ENCODE measurements at places on chromosomes 5 and 9.
A peak's percentile ranks its signal among the peaks of the same experiment; 100 is the strongest.

DNA sequence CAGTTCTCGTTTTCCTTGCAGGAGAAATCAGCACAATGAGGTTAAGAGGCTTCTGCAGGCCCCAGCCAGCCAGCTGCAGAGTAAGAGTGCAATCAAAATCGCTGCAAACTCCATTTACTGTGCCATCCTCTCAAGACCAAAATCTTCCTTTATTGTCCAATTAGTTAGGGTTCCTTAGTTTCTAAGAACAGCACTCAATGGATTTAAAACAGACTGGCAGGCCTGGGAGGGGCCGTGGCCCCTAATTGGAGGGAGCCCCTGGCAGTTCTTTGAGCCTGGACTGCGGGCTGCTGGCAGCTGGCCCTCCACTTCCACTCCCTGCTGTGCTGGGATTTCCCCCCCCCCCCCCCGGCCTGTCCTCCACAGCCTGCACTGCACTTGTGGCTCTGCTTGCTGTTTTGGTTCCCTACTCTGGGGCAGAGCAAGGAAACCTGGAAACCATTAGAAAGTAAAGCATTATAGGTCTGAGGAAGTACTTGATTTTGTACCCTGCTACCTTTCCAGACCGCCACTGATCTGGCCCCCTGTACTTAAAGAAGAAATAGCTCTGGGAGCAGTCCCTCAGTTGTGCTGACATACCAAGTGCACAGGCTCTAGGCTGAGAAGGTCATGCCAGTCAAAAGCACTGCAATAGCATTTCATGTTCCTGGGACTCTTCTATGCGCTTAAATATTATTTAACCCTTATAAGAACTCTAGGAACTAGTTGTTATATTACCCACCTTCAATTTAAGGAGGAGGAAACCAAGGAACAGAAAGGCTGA lies 129.0 kb downstream of the APBA1 start:
- DNase-seq: no peak

GRCh38 chr5:14187157-14187556 lies 44.0 kb downstream of the TRIO start:
- no peak for DNase-seq

- no peak for DNase-seq
Measured at GRCh38 chr5:71537687-71538086, 49.5 kb upstream of the MCCC2 start.

GRCh38 chr9:31078175-31078574 lies 1306.3 kb upstream of the ACO1 start:
- DNase-seq: no peak

DNA sequence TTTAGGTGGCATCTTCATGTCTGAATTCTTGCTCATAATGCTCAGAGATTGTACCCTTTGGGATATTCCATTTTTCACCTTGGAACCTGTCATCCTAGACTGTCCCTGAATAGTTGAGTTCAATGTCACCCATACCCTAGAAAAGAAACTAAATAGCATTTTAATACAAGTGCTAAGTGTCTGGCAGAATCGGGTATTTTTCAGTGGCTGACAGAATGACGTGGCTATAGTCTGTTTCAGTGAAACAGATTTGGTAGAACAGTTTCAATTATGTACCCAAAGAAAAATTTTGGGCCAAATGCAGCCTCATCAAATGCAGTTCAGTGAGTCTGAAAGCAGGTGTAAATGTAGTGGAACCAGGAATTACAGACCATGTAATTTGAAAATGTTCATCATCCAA lies 1041.2 kb downstream of the DTWD2 start:
- no peak for DNase-seq

DNA sequence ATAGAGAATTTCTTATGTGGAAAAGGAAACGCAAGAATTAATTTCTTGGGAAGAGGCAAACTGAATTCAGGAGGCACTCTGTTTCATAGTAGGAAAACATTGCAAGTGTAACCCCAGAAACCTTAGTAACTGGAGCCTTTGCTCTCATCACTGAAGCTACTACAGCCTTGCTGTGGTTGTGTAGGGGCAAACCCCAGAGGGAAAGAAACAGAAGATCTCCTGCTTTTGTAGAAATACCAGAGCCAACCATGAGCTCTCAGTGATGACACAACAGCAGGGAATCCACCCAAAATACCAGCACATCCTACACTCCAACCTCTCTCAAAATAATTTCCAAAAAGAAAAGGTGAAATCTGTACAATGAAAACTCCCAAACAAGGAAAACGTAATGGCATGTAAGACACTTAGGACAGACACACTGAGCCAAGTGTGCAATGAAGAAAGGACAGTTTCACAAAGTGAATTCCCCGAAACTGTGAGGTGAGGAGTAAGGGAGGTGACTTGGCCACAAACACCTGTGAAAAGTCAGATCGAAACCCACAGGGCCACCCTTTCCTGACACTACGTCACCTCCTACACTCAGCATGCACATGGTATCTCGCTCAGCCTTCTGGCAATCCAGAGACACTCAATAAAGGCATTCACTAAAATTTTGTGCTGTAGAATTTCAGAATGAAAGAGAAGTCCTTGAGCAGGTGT lies 8.5 kb upstream of the ACSL6 start:
- DNase-seq: no peak

DNA sequence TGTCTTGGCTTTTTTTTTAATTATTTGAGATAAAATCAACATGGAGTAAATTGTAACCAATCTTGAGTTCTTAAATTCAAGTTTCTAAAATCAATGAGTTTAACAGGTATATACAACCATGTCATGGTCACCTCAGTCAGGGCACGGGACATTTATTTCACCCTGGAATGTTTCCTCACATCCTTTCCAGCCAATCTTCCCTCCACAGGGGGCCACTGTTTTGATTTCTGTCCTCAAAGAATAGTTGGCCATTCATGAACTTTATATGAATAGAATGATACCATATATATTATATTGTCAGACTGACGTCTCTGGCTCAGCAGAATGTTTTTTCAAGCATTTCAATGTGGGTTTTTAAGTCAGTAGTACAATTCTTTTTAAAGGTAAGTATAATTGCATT lies 806 bp downstream of the ZNF474 start:
- no peak for DNase-seq

DNA sequence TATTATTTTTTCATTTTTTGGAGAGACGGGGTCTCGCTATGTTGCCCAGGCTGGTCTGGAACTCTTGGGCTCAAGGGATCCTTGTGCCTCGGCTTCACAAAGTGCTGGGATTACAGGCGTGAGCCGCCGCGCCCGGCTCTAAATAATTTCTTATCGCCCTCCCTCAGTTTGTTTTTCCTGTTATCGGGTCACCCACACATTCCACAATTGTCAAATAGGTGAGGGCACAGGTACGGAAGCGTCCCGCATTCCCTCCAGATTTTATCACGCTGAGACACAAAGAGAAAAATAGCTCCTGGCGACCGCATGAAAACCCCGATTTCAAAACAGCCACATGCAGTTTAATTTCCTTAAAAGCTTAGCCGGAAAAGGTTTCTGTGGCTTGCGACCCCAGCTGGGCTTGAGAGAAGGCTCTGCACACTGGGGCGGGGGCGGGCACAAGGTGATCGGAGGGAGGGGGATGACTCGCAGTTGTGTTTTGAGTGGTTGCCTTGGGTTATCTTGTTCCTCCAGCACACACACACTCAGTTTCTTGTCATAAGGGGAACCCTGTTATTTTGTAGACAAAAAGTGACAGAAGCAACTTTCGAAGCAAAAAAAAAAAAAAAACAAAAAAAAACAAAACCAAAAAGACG lies 717 bp upstream of the IQGAP2 start:
- DNase-seq: peak; percentile 85

GRCh38 chr9:16386007-16386826 lies 484.3 kb downstream of the BNC2 start:
- no peak for DNase-seq

DNA sequence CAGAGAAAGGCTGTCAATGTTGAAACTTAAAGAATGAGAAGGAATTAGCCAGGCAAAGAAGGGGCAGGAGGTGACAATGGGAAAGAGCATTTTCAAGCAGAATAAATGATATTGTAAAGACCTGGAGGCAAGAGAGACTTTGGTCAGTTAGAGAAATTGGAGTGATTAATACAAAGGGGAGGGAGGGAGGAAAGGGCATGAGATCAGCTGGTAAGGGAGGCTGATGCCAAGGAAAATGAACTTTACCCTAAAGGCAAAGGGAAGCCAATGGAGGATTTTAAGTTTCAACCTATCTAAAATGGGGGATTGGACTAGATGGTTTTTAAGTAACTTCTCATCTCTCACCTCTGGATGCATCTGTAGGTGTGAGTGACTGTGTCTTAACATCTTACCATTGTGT lies 23.3 kb downstream of the C5 start:
- DNase-seq: no peak

DNA sequence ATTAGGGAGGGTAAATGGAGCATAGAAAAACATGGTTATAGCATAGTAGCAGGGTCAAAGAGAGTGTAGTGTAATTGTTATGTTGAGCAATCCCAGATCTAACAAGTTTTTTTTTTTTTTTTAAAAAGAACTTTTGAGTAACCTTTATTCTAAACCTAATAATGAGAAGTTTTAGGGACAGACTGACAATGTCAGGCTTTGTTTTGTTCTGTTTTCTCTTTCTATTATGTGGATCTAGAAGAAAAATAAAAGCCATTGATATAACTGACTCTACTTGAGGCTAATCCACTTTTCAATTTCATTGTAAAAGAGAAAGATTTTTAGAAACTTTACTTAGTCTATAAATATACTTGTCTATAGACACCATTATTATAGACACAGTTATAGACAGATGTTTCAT lies 200.0 kb downstream of the FAM170A start:
- DNase-seq: no peak

DNA sequence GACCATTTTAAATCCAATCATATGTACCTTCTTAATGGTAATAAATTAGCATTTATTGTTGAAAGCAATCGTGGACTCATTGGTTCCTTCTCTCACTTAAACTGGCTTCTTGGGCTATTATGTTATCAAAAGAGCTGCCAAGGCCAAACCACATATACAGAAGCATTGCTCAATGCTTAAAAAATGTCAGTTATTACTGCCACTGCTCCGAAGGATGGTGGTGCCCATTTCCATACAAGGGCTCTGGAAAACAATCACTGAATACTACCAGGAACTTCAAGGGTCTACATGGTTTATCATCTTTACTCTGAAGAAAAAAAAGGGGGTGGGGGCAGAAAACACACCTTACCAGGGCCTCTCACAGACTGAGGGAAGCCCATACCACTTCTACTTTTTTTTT lies 104.3 kb downstream of the GNAQ start:
- DNase-seq: no peak

GRCh38 chr5:24491490-24491889 lies 153.3 kb downstream of the CDH10 start:
- no peak for DNase-seq

DNA sequence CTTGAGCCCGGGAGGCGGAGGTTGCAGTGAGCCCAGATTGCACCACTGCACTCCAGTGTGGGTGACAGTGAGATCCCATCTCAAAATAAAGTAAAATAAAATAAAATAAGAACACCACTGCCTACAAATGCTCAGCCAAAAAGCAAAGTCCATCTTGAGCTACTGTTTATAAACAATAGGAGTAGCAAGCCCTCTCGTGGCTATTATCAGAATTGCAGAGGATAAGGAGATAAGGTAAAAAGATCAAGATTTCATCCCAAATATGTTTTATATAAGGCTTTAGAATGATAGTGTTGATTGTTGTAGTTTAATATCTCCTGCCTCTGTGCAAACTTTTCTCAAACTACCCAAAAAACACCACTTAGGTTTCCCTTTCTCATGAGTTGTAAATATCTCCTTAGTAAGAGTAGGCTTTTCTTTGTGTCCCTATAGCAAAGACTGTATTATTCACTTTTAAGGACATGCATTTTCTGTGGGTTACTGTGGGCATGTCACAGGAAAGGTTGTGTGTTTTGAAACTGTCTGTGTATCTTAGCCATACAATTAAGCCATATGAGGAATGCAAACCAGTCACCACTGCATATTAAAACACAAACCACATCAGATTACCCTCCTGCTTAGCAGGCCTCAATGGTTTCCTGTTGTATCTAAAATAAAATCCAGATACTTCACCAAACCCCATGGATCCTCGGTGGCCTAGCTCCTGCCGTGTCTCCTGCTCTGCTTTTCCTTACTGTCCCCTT lies 31.8 kb upstream of the CKS2 start:
- peak; percentile 15 for DNase-seq

DNA sequence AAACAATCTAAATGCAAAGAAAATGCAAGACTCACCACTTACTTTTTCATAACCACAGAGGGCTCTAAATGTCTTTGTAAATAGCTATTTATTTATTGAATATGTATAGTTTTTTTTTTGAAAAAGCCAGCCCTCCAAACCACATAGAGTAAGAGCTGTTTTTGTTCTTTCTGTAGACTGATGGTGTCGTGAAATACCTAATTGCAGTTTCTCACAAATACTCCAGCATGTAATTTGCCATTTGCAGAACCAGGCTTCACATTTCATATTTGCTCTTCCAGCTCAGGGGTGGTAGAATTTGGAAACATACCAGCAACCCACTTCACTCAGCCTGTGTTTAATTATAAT lies 159.8 kb downstream of the TMC1 start:
- no peak for DNase-seq

- DNase-seq: no peak
Measured at GRCh38 chr5:62268234-62268633, 37.8 kb upstream of the KIF2A start.

- no peak for DNase-seq
Measured at GRCh38 chr9:32508728-32509127, 17.3 kb downstream of the RIGI start.

DNA sequence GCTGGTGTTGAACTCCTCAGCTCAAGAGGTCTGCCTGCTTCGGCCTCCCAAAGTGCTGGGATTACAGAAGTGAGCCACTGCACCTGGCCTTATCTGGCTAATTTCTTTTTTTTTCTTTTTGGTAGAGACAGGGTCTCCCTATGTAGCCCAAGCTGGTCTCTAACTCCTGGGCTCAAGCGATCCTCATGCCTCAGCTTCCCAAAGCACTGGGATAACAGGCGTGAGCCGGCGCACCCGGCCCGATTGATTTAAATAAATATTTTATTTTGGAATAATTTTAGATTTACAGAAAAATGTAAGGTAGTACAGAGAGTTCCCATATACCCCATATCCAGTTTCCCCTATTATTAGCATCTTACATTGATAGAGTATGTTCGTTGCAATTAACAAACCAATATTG lies 155.0 kb upstream of the MVB12B start:
- DNase-seq: no peak

DNA sequence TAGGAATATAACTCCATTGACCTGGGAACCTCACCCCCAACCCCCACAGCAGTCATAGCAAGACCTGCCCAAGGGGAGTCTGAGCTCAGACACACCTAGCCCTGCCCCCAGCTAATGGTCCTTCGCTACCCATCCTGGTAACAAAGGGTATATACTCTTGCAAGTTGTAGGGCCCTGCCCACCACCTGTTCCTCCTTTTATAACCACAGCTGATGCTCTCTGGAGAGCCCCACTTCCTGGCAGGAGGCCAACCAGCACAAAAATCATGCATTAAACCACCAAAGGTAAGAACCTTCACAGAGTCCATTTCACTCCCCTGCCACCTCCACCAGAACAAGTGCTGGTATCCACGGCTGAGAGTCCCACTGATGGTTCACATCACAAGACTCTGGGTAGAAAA lies 1195.3 kb upstream of the SEMA6A start:
- DNase-seq: no peak
